ENCODE measurements at places on chromosomes 6 and 20. TPM values are rescaled to one million over a fixed set of nuclear protein-coding genes. Genes with fewer than 3 reads are reported as not detected.

- DNase-seq = no peak
Observed at GRCh38 chr6:122200440-122200839, 199.0 kb upstream of the HSF2 start.

- peak; percentile 85 for DNase-seq
Observed at GRCh38 chr6:39923394-39923793, 10.9 kb downstream of the MOCS1 start.

DNA sequence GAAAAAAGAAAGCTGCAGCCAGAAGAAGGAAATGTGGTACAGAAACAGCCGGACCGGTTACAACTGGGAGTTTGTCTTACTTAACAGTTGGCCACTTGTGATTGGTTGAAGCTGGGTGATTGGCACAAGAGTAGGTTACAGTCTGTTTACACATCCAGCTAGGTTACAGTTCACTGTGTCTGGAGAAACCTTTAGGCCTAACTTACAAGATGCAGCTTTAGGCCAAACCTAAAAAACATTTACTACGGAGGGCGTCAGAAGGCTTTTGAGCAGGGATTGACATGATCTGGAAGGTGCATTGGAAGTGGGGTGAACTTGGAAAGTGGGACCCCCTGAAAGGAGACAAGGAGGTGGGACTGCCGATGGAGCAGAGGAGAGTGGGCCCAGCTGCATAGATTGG, 122.3 kb downstream of the BANF2 start:
- DNase-seq = no peak

DNA sequence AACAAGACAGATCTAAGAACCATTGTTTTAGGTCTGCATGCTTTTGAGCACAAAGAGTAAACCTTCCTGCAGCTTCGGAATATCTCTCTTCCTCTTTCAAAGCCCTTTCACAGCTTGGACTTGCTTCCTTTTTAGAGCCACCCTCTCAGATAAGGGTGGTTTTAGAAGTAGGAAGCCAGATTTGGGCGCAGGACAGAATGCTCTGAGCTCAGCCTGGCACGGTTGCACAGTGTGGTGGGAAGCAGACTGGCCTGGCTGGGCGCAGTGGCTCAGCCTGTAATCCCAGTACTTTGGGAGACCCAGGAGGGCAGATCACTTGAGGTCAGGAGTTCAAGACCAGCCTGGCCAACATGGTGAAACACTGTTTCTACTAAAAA, 35.6 kb upstream of the PNRC1 start:
- peak; percentile 66 for DNase-seq

Gene MAP1LC3A
- 137 TPM for total RNA-seq

Gene WFDC5
- total RNA-seq = not detected

Data from left ventricle myocardium superior (tissue), 1 donor.